ENCODE measurements at places on chromosomes 6 and 20. TPM values are rescaled to one million over a fixed set of nuclear protein-coding genes. Genes with fewer than 3 reads are reported as not detected.
A peak's percentile ranks its signal among the peaks of the same experiment; 100 is the strongest.

GRCh38 chr20:58431134-58431533, 42.1 kb downstream of the VAPB start:
- DNase-seq = no peak

- peak; percentile 79 for DNase-seq
Measured at GRCh38 chr6:148440877-148441453, 98.3 kb downstream of the SASH1 start.

- DNase-seq = peak; percentile 30
Measured at GRCh38 chr20:16803965-16804792, 56.0 kb downstream of the OTOR start.

- DNase-seq = no peak
Measured at GRCh38 chr6:11307226-11307625, 74.8 kb upstream of the NEDD9 start.

- no peak for DNase-seq
Measured at GRCh38 chr20:49308875-49309274, 31.0 kb upstream of the ZNFX1 start.

DNA sequence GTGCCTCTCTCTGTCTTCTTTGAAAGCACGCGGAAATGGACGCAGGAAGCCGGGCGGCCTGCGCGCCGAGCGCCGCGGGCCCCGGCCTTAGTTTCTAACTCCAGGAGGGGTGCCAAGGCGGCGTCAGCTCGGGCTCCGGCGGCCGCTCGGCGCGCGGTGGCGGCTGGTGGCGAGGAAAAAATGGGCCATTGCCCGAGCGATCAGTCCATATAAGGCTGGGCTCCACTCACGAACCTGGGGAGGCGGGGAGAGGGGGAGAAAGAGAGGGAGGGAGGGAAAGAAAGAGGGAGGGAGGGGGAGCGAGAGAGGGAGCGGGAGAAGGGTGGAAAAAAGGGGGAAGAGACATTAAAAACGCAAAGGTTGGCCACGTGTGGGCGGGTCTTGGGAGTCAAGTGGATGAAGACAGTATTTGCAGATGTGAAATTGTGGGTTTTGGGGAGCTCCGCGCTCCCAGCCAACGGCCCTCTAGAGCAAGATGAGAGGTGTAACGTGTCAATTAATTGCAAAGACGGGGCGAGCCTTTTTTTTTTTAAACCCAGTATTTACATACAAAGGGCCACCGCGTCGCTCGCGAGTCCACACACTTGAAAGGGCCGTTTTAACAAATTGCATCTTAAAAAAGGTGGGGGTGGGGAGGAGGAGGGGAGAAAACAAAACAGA, at the start of gene NKX2-2:
TSS of gene NKX2-2 (minus strand) at position 184 of the 660 bp plus-strand sequence. CDS start 395 bp downstream, outside the sequence.
- DNase-seq = no peak

KCNQ2 gene
- not detected for total RNA-seq

- peak; percentile 93 for DNase-seq
Measured at GRCh38 chr20:57212534-57213276, 53.7 kb downstream of the BMP7 start.

PACSIN1 gene
- total RNA-seq = 0.10 TPM

DNA sequence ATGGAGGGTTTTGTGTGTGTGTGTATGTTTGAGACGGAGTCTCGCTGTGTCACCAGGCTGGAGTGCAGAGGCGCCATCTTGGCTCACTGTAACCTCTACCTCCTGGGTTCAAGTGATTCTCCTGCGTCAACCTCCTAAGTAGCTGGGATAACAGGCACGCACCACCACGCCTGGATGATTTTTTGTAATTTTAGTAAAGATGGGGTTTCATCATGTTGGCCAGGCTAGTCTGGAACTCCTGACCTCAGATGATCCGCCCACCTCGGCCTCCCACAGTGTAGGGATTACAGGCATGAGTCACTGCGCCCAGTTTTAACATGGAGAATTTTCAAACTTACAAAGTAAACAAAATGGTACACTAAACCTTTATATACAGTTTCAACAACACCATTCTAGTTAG, 22.8 kb downstream of the AMD1 start:
- no peak for DNase-seq

GRCh38 chr6:40631744-40632143, 44.6 kb upstream of the LRFN2 start:
- no peak for DNase-seq

- no peak for DNase-seq
Measured at GRCh38 chr6:5214570-5215052, 46.1 kb downstream of the LYRM4 start.

LPIN3 gene
- 78.8 TPM for total RNA-seq

DNA sequence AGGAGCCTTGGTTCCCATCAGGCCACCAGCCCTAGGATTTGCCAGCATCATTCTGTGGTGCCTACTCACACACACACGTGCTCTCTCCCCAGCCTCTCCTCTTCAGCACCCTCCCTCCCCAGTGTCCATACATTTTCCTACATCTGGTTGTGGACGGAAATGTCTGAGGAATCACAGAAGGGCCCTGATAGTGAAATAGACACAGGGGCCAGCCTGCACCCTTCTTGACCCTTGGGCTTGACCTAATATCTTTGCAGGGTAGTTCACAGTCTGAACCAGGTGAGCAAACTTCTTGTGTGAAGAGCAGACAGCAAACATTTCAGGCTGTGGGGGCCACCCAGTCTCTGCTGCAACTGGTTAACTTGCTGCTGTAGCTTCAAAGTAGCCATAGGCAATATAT, 108.5 kb upstream of the NXT1 start:
- DNase-seq = no peak

PLTP gene
- total RNA-seq = 87.8 TPM

DNA sequence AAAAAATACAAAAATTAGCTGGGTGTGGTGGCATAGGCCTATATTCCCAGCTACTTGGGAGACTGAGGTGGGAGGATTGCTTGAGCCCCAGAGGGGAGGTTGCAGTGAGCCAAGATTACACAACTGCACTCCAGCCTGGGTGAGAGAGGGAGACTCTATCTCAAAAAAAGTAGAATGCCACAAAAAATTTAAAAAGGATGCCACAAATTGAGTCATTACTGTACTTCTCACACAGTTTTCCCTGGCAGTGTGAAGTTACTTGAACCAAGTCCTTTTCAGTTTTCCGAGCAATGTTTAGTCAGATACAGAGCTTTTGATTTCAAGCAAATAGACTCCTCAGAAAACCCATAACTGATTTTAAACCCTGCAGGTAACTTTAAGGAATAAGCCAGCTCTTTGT, 53.3 kb downstream of the TNFRSF21 start:
- no peak for DNase-seq

GRCh38 chr6:137389150-137389704, 105.0 kb downstream of the OLIG3 start:
- DNase-seq = no peak

- DNase-seq = no peak
Measured at GRCh38 chr20:20277894-20278335, 90.0 kb upstream of the INSM1 start.

- no peak for DNase-seq
Measured at GRCh38 chr6:37910998-37911397, 91.5 kb downstream of the ZFAND3 start.

- no peak for DNase-seq
Measured at GRCh38 chr6:53795340-53795701, 516 bp downstream of the LRRC1 start.

Measured in lower leg skin (tissue), 4 donors.